ENCODE measurements at places on chromosomes 7 and 10.

GRCh38 chr10:53843736-53844362 lies 957.2 kb downstream of the PCDH15 start:
- DNase-seq: no peak

DNA sequence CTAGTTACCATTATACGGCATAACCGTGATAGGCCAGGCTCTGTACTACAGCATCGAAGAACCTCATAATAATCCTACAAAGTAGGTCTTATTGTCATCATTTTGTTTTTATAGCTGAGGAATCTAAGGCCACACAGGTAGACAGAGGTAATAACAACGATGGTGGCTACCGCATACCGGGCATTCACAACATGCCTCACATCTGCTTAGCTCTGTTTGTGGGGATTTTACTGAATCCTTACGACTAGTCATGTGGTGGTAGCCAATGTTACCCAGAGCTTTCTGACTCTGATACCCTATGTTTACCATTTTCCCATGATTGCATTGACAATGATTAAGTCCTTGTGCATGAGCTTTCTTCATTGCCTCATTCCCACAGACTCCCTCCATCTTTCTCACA lies 269.4 kb downstream of the TCF7L2 start:
- no peak for DNase-seq

DNA sequence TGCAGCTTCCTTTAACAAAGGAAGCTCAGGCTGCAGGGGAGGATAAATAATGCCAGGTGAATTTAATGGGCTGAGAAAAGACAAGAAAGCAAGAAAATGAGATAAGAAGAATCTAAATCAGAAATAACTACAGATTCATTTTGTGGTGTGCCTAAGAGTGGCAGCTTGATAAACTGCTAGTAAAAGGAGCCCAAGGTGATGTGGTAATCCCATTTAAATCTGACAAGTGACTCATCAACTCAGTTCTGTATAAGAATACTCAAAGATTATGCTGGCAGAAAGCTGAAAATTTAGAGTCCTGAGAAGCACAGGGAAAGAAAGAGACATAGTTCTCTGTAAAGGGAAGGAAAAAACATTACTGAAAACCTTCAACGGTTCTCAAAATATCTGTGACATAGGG lies 109.4 kb upstream of the PDE1C start:
- no peak for DNase-seq

DNA sequence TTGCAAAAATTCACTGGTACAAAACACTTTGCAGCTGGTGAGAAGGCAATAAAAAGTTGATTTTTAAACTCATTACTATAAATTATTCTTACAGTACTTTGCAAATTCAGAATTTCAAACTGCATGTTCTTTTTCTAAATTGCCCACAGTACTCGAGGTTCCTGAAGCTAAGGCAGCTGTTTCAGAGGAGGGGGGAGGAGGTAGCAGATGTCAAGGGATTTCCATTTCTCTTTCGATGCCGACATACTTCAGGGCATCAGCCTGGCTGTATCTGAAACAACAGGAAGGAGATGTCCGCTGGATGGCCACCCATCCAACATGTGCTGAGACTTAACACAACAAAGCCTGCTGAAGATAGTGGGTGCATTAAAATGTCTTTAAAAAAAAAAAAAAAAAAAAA lies 76.7 kb downstream of the EZH2 start:
- no peak for DNase-seq

- DNase-seq: no peak
Measured at GRCh38 chr7:89605362-89605761, 548.9 kb upstream of the STEAP1 start.

DNA sequence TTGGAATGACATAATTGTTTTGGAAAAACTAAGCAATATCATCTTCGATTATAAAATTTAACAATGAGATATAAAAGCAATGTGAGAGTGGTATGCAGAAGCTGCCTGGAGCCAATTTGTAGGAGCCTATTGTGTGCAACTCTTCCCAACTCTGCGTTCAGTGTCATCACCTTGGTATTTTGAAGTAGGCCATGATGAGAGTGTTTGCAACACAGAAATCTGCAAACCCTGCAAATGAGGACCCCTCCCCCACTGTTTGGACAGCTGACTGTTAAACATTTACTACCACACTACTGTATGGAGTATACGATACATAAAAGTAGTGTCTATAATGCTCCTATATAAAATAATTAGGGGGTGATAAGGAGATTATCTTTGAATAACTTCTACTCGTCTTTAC lies 531.3 kb downstream of the ATRNL1 start:
- no peak for DNase-seq

DNA sequence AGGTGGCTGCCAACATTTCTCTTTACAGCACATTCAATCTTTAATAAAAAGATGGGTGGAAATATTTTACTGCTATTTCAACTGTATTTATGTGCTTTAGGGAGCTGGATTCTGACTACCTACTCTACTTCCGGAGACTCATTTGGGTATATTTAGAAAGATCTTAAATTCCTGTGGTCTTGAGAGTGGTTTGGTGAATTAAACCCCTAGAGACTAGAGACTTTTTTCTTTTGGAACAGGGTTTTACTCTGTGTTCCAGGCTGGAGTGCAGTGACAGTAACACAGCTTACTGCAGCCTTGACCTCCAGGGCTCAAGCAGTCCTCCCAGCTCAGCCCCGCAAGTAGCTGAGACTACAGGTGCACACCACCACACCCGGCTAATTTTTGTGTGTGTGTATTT lies 79.0 kb upstream of the HABP2 start:
- no peak for DNase-seq

DNA sequence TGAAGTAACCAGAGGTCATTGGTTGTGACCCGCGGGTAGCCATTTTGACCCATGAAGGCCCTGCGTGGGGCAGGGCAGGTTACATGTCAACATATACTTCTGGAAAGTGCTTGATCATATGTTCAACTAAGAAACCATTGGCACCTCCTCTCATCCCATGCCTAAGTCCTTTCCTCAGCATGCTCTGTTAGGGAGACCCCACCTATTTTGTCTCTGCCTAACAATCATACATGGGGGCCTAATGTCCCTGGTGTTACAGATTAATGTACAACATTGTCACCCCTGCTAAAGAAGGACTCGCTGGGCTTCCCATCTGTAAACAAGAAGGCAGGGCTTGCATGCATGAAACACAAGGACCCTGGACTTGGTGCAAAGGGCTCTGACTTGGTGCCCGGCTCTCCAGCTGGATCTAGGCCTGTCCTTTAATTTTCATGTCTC lies 133.7 kb upstream of the TNS3 start:
- DNase-seq: no peak

DNA sequence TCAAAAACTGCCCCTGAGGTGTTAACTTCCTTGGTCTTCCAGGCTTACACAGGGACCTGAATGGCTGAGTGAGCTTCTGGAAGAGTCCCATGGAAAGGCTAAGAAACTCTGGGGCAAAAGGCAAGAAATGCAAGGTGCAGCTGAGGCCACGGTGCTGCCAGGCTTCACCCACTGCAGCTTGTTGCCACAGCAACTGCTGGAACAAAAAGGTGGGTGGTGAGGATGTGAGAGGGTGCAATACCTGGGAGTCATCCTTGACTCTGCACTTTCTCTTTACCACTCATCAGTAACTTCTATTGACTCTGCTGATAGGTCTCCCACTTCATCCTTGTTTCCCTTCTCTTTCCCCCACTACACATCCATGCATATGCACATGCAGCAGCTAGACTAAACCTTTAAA lies 258.6 kb downstream of the BMPER start:
- no peak for DNase-seq

DNA sequence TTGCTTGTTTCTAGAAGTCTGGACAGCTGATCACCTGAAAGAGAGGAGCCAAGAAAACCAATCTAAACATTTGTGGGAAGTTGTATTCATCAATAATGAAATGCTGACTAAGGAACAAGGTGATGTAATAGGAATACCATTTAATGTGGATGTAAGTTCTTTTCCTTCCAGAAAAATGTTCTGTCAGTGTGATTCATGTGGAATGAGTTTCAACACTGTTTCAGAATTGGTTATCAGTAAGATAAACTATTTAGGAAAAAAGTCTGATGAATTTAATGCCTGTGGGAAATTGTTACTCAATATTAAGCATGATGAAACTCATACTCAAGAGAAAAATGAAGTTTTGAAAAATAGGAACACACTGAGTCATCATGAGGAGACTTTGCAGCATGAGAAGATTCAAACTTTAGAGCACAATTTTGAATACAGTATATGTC lies 39.8 kb upstream of the ZNF37A start:
- DNase-seq: no peak

DNA sequence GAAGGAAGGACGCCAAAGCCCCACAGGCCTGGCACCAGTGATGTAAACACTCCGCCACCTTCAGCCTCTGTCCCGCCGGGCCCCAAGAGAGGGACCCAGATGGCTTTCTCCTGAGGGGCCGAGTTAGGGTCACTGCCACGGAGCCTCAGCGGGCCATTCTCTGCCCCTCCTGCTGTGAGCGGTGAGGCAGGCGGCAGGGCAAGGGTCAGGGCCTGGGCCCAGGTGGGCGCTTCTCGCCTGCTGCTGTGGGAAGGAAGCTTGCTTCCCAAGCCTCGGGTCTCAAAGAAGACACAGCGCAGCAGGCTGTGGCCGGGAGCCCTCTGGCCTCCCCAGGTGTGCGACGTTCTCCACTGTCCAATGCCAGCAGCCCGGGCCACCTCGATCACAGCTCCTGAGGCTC lies 84.8 kb downstream of the PROSER2 start:
- no peak for DNase-seq

- no peak for DNase-seq
Measured at GRCh38 chr10:59896191-59896590, 10.2 kb downstream of the CCDC6 start.

All from stimulated activated CD8-positive, alpha-beta memory T cell treated with anti-CD3 and anti-CD28 coated beads, Interleukin-2, amount 100 ng/mL, for 1 hour (primary cell).